AG20443 (cell line): ENCODE measurements at places on chromosomes 4 and X.

- no peak for DNase-seq
These were observed 1.5 kb upstream of the ARHGAP4 start for GRCh38 chrX:153927672-153927921.

GRCh38 chr4:56704089-56704871 is 23.2 kb upstream of the HOPX start:
- DNase-seq, result peak; percentile 55

DNA sequence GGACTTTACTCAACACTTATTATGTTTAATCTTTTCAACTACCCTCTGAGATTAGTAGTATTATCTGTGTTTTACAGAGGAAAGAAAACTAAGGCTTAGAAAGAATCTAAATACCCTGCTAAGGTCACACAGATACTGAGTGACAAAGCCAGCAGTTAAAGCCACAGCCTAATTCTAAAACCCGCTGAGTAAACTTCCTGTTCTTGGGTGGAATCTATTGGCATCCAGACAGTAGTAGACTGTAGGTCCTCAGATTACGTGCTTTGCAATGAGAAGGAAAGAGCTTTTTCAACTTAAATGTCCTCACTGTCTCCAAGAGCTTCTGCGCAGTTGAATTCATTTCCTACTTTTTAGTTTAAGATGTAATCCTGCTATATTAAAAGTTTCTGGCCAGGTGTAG is 126.0 kb downstream of the TENM3 start:
- DNase-seq, result no peak

DNA sequence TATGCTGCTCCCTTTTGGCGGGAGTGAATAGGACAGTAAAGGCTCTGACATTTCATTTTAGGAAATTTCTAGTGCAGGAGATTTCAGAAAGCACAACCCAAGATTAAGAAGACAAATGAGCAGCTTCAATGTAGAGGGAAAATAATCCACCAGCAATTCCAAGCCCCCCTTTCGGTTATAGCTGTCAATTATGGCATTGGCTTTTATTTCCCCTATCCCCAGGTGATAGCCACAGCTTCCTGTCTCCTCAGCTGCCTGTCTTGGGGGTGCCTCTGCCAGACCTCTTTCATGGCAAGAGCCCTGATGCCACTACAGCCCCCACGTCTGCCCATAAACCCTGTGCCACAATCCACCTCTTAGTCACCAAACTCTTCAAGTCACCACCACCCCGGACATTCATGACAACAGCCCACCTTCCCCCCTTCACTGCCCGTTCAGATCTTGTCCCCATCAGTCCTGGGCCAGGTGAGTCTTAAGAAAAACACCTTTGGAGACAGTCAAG is 48.4 kb upstream of the CLNK start:
- DNase-seq, result no peak

GRCh38 chrX:10175319-10175871 is 18.6 kb downstream of the CLCN4 start:
- peak; percentile 53 for DNase-seq

DNA sequence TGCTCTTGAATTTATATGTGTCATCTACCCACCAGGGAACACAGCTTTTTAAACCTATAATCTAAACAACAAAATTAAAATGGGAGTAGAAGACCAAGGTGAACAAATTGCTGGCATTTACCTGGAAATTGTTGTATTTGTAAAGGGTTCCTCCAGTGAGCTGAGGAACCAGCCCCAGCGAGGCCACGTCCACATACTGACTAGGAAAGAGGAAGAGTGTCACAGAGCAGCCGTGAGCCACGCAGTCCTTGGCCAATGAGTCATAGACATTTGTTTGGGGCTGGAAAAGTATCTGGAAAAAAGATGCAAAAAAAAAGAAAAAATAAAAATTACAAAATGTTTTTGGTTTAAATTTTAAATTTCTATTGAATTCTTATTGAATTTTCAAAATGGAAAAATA is 58.7 kb downstream of the METTL14 start:
- peak; percentile 58 for DNase-seq

GRCh38 chr4:154858166-154858565 is 77.1 kb downstream of the RBM46 start:
- DNase-seq, result no peak

DNA sequence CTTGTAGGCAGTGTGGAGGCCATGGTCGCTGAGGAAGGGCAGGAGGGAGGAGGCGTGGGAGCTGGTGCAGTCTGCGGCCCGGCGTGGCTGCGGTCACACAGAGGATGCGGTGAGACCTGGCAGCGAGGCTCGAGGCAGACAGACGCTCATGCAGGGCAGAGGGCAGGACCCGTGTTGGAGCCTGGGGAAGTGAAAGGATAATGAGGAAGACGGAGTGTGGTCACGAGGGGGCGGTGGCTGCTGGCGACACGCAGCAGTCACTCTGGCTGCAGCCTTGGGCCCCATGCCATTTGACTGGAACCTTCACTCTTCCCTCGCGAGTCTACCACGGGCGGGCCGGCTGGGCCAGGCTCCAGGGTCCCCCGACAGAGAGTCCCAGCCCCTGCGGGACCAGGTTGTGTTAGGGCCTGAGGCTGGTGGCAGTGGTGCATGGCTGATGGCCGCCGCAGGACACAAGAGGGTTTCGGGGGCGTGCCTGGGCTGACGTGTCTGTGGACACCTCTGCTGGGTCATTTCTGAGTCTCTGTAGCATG is 68.8 kb upstream of the HGFAC start:
- no peak for DNase-seq

- DNase-seq, result no peak
These were observed 21.1 kb downstream of the SLC25A53 start for GRCh38 chrX:104135677-104136076.

- DNase-seq, result peak; percentile 54
These were observed 269.4 kb downstream of the IL15 start for GRCh38 chr4:141905751-141906150.

DNA sequence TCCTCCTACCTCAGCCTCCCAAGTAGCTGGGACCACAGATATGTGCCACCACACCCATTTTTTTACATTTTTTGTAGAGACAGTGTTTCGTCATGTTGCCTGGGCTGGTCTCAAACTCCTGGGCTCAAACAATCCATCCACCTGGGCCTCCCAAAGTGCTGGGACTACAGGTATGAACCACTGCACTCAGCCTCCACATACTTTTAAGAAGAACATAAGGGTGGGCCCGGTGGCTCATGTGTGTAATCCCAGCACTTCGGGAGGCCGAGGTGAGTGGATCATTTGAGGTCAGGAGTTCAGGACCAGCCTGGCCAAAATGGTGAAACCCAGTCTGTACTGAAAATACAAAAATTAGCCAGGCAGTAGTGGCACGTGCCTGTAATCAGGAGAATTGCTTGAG is 51.5 kb upstream of the MXD4 start:
- no peak for DNase-seq

GRCh38 chrX:107574054-107574683 is 54.1 kb upstream of the PRPS1 start:
- DNase-seq, result peak; percentile 21

DNA sequence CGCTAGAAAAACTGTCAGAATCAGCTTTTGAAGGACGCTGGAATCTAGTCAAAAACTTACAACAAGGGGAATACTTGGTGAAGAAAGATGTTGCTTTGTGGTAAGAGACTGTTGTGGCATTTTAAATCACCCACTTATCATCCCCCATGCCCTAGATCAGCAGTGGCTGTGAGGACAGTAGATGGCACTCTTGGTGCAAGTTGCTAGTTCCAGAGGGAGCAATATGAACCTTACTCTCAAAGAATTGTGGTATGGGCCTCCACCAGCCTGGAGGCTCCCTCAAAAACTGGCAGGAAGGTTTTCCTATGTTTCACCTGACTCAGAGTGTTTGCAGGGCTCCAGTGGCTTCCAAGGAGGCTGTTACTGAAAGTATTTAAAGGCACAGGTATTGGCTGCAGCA is 37.7 kb upstream of the SLC16A2 start:
- peak; percentile 60 for DNase-seq

DNA sequence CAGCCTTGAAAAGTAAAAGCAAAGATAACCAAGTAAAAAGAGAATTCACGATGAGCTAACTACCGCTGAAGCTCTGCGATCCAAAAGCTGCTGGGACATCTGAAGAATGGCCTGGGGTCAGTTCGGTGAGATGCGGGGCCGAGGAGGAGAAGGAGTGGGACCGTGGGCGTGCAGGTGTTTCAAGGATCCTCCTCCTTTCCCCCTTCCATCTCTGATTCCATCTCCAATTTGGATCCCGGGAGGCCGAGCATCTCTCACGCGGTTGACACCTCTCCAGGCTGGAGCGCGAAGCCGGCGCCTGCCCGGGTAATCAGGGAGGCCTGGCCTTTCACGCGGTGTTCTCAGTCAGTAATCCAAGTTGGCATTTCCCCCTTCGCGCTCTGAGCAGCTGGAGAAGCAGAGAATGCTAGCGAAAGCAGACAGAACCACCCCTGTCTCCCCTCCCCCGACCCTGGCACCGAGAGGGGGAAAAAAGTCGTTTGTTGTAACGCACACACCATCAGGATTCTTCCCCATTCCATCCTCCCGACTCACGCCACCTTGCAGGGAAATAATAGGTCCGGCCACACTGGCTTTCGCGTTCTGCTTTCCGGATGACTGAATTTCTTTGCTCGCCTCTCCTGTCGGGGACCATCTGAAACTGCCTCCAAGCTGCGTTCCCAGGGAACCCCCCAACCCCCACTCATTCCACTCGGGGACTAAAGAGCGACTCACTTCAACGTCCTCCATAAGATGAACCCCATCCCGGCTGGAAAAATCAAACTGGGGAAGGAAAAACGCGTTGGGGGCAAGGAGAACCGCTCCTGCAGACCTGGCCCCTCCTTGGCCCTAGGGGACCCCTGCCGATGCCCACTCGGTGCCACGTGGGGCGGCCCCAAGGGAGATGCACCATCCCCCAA is 6.5 kb downstream of the NEUROG2 start:
- peak; percentile 39 for DNase-seq

GRCh38 chr4:102453827-102454226 is 47.3 kb upstream of the NFKB1 start:
- no peak for DNase-seq

GRCh38 chrX:9646471-9647224 is 119.0 kb downstream of the GPR143 start:
- DNase-seq, result no peak

DNA sequence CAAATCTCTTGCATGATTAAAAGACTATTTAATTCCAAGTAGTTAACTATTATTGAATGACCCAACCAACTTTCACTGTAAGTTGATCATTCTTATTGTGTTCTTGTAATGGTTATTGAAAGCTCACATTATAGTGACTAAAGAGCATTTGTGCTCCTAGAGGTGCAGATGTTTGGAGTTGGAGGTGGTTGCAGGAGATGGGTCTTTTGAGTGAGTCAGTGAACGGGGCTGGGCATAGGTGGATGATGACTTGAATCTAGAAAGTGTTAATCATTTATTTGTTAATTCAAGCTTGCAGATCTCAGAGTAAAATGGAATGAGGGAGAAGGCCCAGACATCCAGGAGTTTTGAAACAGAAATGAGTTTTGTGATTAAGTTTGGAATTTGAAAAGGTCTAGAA is 13.7 kb downstream of the NWD2 start:
- DNase-seq, result no peak

GRCh38 chr4:125642645-125643044 is 327.9 kb downstream of the FAT4 start:
- no peak for DNase-seq

DNA sequence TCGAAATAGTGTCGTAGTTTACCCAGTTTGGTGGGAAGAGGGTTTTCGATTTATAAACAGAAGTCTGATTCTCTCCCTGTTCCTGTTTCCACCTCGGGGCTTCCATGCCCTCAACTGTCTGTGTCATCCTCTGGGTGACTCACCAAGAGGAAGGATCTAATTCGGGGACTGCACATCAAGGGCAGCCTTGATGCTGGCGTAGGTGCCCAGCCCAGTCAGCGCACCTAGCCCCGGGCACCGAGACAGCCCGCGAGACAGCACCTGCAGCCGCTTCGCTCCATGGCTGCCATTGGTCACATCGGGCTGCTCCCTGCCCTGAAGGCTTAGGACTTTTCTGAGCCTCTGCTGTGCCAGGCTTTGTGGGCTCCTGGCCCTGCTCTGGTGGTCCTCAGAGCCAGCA is 7.7 kb downstream of the ABCD1 start:
- no peak for DNase-seq

DNA sequence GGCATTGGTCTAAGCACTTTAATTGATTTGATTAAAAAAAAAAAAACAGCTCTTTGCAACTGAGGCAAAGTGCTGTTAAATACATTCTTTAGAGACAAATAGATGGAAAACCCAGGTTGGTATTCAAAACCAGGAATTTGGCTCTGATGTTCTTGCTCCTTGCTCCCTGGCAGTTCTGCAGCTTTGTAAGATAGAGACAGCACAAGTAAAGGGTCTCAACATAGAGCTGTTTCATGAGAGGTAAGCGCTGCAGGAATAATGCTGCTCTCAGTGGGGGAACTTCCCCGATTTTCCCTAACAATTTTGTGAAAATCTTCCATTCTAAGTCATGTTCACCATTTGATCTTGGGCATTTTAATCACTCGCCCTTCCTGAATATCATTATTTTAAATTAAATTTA is 479.5 kb upstream of the HS3ST1 start:
- no peak for DNase-seq

GRCh38 chr4:6658597-6659075 is 18.2 kb downstream of the MRFAP1 start:
- DNase-seq, result peak; percentile 62

- peak; percentile 30 for DNase-seq
These were observed 28.5 kb downstream of the RNF212 start for GRCh38 chr4:1084796-1085403.

- DNase-seq, result no peak
These were observed 23.4 kb upstream of the ACSL1 start for GRCh38 chr4:184849185-184849584.

DNA sequence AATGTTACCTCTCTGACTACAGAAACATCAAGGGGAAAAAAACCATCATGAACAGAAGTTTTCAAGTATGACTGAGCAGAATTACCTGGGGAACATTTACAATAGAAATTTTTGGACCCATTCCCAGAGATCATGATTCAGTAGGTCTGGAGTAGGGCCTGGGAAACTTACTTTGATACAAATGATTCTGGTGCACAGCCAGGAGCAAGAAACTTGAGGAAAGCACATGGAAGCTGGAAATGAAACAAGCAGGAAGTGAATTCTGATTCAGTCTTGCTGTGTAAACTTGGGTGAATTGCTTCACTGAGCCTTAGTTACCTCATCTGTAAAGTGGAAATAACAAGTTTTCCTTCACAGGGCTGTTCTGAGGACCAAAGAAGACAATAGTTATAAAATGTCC is 192.5 kb upstream of the TAPT1 start:
- no peak for DNase-seq

GRCh38 chr4:55736605-55737183 is 82.9 kb upstream of the EXOC1L start:
- DNase-seq, result no peak

GRCh38 chrX:24149351-24150050 is at the start of gene ZFX:
Gene ZFX (plus strand): TSS chrX:24149729. CDS start chrX:24172743, 23,014 bp downstream.
- peak; percentile 40 for DNase-seq

- DNase-seq, result peak; percentile 13
These were observed 219.7 kb downstream of the DCLK2 start for GRCh38 chr4:150297861-150298474.

GRCh38 chrX:3549411-3549911 is 164.0 kb downstream of the PRKX start:
- peak; percentile 39 for DNase-seq

DNA sequence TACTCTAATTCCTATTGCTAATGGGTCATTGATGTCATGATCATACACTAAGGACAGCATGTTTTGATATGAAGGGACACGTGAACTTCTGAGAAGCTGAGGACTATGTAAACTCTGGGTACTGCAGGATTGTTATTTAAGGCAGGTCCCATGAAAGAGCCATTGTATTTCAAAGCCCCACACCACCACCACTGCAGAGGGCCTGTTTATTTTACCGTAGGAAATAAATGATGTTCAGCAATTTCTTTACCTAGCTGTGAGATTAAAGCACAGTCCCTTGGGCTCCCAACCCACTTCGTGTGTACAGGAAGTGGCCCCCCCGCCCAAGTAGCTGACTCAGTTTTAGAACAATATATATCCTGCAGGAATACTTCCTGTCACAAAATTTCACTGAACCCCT is 89.8 kb upstream of the ACSL4 start:
- DNase-seq, result no peak
